ENCODE measurements at places on chromosomes 12 and 14.
A peak's percentile ranks its signal among the peaks of the same experiment; 100 is the strongest.

DNA sequence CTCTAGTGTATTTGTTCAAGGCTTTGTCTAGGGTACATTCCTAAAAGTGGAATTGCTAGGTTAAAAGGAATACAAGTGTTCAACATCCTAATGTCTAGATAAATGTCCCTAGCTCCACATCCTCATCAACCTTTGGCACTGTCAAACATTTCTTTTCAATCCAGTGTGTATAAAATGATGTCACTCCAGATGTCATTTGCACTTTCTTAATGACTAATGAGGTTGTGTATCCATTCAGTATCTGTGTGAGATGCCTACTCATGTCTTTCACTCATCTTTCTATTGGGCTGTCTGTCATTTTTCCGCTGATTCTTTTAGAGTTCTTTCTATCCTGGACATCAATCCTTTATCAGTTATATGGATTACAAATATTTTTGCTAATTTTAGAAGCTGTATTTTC lies 43.3 kb downstream of the ARMH4 start:
- DNase-seq = no peak

GRCh38 chr14:33364466-33364865 lies 425.8 kb downstream of the NPAS3 start:
- DNase-seq = no peak

- DNase-seq = no peak
Measured at GRCh38 chr12:69998011-69998410, 173.0 kb downstream of the MYRFL start.

GRCh38 chr12:130435826-130436225 lies 98.1 kb downstream of the PIWIL1 start:
- no peak for DNase-seq

GRCh38 chr12:124898200-124898922 lies 16.1 kb downstream of the UBC start:
- DNase-seq = peak; percentile 35

DNA sequence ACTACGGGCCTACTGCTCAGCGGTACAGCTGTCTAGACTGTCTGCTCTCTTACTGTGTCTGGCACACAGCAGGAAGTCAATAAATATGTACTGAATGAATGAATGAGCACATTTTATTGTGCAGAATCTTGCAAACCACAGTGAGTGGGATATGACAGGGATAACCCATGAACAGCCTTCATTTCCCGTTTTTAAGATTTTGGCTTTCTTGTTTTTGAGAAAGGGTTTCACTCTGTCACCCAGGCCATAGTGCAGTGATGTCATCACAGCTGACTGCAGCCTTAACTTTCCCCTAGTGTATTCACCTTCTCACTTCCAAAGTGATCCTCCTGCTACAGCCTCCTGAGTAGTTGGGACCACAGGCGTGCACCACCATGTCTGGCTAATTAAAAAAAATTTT lies 203.1 kb downstream of the AEBP2 start:
- DNase-seq = no peak

DNA sequence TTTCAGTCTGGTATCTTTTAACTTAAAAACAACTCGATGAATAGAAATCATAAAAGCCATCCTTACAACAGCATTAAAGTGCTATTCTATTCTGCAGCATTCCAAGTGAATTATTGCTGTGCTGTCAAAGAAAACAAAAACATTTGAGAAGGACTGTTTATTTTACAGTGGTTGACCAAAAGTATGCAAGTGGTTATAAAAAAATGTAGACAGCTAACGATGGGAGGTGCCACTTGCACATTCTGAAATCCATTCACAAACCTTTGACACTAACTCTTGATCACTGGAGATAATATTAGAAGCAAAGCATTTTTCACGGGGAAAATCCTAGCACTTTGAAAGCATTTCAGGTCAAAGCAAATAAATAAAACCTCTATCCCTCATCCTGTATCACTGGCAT lies 55.6 kb downstream of the HMGA2 start:
- DNase-seq = no peak

DNA sequence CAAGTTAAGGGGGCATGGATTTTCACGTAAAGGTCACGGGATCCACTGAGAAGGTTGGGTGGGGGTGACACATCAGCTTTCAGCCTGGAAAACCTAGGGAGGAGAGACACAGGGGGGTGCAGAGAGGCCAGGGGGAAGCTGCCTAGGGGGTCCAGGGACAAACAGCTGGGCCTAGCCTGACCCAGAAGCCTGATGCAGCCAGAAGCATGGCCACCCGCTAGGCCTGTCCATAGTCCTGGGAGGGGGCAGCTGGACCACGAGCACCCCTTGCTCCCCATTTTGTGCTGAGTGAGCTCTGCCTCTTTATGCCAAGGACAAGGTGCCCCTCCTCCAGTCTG lies 322.7 kb upstream of the RTL1 start:
- no peak for DNase-seq

GRCh38 chr14:69683971-69684370 lies 72.6 kb downstream of the SUSD6 start:
- no peak for DNase-seq

GRCh38 chr14:20848955-20849570 lies 42.1 kb upstream of the RNASE3 start:
- DNase-seq = no peak

DNA sequence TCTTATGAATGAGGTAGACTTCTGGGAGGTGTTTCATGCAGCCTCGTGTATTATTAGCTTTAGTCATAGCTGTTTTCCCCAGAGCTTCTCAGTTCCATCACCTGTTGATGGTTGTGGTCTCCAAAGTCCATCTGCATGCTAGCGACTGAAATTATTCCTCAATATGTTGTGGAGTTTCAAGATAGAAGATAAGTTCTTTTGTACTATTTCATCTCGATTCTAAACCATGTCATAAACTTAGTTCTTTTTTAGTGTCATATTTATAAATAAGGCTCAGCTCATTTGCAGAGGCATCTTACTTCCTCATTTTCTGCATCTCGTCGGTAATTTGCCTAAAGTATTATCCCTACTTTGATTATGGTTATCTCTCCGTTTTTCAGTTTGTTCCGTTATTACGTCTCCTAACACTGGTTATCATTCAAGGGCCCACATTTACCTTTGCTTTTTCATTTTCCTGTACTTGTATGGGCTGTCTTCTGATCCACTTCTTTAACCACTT lies 119.1 kb downstream of the ITPR2 start:
- no peak for DNase-seq

DNA sequence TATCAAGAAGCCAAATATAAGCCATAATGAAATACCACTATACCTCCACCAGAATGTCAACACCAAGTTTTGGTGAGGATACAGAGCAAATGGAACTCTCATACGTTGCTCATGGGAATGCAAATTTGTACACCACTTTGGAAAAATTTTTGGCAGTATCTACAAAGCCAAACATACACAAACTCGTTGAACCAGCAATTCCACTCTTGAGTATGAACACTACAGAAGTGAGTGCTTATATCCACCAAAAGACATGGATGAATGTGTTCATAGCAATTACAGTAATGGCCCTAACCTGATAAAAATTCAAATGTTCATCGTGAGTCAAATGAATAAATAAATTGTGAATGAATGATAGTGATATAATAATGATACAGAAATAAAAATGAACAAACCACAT lies 24.8 kb downstream of the C12orf71 start:
- no peak for DNase-seq

GRCh38 chr14:63972323-63972932 lies 119.6 kb downstream of the SYNE2 start:
- DNase-seq = no peak

GRCh38 chr12:126353604-126354003 lies 1288.4 kb downstream of the AACS start:
- DNase-seq = no peak

DNA sequence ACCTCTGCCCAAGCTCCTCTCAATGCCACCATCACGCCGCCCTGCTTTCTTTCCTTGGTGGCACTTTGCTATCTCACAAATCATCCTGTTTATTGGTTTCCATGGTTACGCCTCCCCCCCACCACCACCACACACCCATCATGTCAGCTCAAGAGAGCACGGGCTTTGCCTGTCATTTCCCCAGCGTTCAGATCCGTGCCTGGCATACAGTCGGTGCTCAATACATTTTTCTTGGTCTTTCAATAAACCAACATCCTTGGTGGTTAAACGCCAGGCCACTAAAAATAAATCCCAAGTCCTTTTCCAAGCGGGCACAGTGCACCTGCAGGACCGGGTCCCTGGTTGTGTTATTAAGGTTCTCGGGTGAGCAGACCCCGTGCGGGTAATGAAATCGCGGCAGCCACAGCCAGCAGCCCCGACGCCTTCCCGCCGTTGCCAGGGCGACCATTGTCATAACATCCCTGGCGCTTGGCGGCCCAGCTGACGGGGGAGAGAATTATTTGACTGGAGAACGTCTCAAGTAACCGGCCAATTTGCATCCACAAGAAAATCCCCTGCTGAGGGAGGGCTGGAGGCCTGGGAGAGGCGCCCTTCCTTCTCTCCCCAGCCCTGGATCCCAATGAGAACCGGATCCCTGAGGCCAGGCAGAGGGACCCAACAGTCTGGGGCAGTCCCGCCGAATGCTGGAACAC lies 92.9 kb downstream of the KSR2 start:
- DNase-seq = peak; percentile 4

DNA sequence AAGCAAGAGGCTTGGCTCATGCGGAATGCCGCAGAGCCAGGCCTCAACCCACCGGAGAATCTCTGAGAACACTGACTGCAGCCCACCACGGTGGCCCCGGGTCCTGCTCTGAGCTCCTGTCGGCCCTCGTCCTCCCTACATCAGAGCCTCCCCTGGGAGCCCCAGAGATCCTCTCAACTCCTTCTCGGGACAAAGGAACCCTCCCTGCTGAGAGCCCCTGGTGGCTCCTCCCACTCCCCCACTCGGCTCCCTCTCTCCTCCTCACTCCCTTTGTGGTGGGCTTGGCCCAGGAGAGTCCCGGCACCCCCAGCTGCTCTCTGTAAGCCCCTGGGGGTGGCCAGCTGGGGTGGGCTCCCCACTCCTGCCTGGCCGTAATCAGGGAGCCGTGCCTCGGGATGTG lies 11.1 kb upstream of the INF2 start:
- DNase-seq = no peak

- no peak for DNase-seq
Measured at GRCh38 chr14:92794961-92795360, 856 bp downstream of the GOLGA5 start.

DNA sequence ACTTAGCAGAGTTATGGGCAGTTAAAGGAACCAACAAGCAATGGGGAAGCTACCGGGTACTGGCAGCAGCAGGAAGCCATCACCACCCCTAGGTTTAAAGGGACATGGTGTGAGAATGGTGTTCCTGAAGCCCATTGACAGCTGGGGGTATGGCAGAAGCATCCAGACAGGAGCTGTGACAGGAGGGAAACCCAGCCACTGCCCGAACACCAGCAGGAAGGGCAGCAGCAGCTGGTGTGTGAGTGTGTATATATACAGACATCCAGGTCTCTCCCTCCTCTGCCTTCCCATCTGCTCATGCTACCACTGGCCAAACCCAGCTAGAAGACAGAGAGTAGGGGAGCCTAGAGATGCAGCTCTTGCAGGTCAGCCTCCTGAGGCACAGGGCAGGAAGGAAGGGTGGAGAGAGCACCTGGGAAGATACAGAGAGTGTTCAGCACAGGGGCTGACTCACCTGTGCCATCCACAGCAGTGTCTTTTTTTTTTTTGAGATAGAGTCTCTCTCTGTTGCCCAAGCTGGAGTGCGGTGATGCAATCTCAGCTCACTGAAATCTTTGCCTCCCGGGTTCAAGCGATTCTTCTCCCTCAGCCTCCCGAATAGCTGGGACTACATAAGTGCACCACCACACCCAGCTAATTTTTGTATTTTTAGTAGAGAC lies 9.2 kb upstream of the ADCK1 start:
- DNase-seq = no peak

DNA sequence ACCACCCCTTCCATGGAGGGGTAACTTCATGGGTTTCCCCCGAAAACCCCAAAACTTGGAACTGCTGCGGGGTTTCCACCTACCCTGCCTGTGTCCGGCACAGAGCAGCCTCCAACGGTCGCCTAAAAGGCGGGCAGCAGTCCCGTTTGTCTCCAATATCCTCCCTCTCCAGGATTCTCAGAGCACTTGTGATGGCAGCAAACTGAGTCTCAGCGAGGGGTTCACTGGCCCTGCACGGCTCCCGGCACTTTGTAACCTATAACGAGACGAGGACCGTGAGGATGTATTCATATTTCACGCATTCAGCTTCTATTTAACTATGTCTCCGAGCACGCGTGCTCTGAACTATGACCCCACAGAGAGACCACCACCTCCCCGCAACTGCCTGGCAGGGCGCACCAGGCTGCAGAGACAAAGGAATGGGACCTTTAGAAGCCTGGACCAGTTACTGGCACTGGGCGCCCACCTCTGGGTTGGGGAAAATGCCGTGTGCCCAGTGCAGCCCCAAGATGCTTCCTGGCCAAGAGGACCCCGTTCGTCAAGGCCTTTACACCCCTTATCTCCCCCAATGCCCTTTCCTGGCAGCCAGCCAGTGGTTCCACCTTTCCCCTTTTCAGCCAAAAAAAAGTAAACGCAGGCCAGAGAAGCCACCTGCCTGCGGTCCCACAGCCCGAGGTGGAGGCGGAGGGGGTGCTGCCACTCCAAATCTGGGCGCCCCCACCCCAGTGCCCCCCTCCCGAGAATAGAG lies 173.1 kb upstream of the RTL1 start:
- DNase-seq = no peak

DNA sequence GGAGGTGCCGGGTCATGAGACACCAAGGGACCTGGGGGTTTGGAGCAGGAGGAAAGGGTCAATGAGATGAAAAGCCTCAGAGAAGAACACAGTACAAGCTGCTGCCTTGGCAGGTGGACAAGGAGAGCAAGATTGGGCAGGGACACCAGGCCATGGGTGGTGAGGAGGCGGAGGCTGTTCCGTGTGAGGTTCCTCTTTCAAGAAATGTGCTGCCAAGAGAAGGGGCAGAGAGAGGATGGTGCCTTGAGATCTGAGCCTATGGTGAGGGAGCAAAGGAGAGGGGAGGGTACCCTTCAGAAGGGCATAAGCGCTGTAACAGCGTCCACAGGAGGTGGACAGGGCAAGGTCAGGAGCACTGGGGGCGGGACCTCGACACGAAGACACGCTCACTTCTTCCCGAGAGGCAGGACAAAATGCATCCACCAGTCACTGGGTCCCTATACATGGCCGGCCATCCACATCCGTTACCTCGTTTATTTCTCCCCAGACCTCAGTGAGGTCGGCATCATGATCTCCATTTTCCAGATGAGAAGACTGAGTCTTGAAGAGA lies 100.2 kb downstream of the B4GALNT3 start:
- no peak for DNase-seq

DNA sequence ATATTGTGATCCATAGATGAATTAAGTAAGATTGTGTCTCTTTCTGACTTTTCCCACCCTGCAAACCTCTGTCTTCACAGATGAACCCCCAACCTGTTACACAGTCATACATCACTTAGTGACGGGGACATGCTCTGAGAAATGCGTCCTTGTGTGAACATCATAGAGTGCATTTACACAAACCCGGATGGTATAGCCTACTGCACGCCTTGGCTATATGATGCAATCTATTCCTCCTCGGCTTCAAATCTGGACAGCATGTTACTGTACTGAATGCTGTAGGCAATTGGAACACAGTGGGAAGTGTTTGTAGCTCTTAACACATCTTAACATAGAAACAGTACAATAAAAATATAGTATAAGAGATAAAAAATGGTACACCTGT lies 7.4 kb upstream of the TESPA1 start:
- DNase-seq = no peak

- no peak for DNase-seq
Measured at GRCh38 chr12:45762185-45763110, 32.9 kb downstream of the ARID2 start.

Measured in stimulated activated CD4-positive, alpha-beta T cell treated with anti-CD3 and anti-CD28 coated beads, Interleukin-15, amount 100 ng/mL, for 1 hour (primary cell).